Left colon (tissue), 2 donors: ENCODE measurements at places on chromosomes 1 and 21. TPM values are rescaled to one million over a fixed set of nuclear protein-coding genes. Genes with fewer than 3 reads are reported as not detected.
A peak's percentile ranks its signal among the peaks of the same experiment; 100 is the strongest.

Gene BNIPL
- 0.61 TPM for total RNA-seq

DNA sequence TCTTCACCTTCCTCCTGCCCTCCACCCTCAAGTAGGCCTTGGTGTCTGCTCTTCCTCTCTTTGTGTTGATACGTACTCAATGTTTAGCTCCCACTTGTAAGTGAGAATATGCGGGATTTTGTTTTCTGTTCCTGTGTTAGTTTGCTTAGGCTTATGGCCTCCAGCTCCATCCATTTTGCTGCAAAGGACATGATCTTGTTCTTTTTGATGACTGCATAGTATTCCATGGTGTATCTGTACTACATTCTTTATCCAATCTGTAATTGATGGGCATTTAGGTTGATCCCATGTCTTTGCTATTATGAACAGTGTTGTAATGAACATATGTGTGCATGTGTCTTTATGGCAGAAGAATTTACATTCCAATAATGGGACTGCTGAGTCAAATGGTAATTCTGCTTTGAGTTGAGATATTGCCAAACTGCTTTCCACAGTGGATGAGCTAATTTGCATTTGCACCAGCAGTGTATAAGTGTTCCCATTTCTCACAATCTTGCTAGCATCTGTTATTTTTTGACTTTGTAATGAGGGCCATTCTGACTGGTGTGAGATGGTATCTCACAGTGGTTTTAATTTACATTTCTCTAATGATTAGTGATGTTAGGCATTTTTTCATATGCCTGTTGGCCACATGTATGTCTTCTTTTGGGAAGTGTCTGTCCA, 272.7 kb downstream of the SDCCAG8 start:
- DNase-seq: no peak

Gene ATP6V1G3
- total RNA-seq: not detected

Gene TOE1
- 9.5 TPM for total RNA-seq

GRCh38 chr1:92123868-92124267, 43.7 kb downstream of the BTBD8 start:
- no peak for DNase-seq

DNA sequence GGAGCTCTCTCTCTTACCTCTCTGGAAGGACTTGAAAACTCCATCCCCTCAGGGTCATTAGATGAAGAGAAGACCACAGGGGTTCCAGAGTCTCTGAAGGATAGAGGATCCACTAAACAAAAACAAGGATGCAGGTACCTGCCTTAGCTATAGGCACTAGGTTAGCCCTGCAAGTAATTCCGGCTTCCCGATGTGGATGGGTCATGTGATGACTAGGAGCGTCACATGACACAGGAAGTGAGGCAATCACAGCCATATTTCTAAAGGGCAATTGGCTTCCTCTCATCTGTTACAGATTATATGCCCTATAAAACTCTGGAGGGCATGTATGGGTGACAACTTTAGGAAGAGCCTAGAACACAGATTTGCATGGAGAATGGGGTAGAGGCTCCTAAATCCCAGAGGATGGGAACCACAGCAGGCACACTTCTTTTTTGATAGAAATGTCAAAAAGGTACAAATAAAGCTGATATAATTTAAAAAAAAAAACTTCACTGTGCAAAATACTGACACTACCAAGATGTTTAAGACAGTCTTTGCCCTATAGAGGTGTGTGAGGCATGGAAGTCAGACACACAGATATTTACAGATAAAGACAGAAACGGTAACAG, 14.1 kb downstream of the ENTREP3 start:
- DNase-seq: peak; percentile 81

Gene CFHR2
- not detected for total RNA-seq

- DNase-seq: peak; percentile 68
Observed at GRCh38 chr1:46246548-46247435, 771 bp upstream of the RAD54L start.

Gene ABCA4
- total RNA-seq: 1.2 TPM

GRCh38 chr1:180136968-180137356, 17.7 kb upstream of the QSOX1 start:
- no peak for DNase-seq

Gene GREM2
- total RNA-seq: 10.0 TPM

- DNase-seq: no peak
Observed at GRCh38 chr1:96840396-96840795, 118.8 kb downstream of the PTBP2 start.

- no peak for DNase-seq
Observed at GRCh38 chr1:181909010-181909409, 152.5 kb downstream of the ZNF648 start.

Gene ADAM30
- not detected for total RNA-seq

GRCh38 chr1:240100371-240100934, 8.8 kb downstream of the FMN2 start:
- no peak for DNase-seq

DNA sequence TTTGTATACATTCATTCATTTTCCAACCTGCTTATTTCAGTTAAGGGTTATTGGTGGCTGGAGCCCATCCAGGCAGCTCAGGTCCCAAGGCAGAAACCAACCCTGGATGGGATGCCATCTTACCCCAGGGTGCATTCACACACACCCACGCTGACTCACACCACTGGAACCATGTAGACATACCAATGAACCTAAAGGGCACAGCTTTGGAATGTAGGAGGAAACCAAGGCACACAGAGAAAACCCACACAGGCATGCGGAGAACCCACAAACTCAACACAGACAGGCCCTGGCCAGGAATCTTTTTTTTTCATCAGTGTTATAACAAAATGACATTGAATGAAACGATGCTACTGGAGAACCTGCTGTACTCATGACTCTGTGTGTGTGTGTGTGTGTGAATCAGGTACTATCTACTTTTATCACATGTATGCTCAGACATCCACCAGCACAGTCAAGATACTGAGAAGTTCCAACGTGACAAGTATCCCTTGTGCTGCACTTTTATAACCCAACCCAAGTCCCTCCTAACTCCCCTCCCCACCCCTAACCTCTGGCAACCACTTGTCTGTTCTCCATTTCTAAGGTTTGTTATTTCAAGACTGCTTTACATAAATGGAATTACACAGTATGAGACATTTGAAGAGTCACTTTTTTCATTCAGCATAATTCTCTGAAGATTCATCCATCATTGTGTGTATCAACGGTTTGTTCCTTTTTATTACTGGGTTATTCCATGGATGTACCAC, 286.8 kb upstream of the PLD5 start:
- DNase-seq: no peak

DNA sequence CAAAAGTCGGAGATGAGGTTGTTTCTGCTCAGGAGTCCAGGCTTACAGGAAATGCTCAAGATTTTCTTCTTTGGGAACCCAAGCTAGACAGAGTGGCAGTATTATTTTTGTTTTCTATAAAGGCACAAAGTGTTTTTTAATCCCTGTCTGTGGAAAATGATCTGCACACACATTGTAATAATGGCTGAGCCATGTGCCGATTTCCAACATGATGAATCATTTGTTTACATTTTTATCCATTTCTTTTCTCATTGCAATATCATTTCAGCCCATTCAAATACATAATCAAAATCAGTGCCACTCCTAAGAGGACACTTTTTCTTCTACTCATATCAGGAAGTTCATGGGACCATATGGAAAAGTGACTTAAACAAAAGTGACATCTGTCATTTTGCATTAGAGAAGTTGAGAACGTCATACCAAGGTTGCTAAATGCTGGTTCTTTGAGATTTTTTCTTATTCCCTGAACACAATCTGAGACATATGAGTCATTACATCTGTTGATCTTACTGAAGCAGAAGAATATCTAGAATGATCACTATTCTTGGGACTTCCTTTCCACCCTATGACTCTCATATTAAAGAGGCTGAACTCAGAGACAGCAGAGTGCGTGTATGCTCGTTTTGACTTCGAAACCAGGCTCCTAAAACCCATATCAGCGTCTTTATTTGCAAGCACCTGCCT, 44.9 kb downstream of the ACTA1 start:
- DNase-seq: no peak

Gene SCAF4
- 33.3 TPM for total RNA-seq

DNA sequence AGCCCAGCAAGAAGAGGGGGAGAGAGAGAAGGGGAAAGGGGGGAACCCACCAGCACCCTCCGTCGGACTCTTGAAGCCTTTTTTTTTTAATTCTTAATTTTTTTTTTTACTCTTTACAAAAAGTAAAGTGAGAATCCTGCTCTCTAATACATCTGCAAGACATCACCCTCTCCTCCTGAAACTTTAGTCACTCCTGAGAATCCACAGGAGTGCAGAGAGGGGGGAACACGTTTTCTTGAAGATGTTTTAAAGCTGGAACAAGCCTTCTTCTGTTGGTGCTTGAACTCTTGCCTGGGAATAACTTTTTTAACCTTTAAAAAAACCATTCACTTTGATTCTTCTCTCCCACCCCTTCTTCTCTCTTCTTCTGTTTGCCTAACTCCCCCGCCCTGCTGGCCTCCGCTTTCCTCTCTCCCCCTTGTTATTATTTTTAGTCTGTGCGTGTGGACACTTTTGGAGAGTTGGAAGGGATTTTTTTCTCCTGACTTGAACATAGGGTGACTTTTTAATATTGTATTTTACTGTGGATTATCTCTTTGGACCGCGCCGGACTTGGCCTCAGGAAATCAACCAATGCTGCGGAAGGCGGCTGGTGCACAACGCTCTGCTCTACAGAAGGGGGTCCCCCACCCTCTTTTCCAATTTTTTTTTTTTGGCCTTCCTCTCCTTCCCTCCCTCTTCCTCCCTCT, 383 bp upstream of the PRRX1 start:
- DNase-seq: no peak

Gene CYP2J2
- total RNA-seq: 61.6 TPM

DNA sequence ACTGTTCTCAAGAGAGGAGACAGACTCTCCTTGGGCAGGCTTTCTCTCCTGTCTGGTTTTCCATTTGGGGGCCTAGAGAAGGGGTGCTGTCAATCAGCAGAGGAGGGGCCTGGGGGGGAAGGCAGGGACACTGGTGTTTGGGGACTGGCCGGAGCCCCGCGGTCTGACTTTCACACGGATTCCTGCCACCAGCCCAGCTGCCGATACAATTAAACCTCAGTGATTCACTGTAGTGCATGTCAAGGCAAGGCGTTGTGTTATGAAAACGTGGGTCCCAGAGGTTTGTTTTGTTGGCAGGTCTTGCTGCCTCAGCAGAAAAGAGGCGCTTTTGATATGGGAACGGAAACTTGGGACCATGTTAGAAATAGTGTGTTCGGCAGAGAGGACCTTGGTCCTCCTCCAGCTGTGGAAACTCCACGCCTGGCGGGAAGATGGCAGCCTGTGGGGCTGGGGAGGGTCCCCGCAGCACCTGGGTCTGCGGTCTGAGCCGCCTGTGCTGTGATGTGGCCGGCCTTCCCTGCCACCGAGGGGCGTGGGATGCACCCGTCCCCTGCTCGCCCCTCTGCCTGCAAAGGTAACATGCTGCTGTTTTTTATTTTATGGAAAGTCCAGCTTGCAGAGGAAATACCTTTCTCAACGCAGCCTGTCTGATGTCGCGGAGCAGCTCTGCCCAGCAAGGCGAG, 47.6 kb downstream of the SPSB1 start:
- DNase-seq: no peak

DNA sequence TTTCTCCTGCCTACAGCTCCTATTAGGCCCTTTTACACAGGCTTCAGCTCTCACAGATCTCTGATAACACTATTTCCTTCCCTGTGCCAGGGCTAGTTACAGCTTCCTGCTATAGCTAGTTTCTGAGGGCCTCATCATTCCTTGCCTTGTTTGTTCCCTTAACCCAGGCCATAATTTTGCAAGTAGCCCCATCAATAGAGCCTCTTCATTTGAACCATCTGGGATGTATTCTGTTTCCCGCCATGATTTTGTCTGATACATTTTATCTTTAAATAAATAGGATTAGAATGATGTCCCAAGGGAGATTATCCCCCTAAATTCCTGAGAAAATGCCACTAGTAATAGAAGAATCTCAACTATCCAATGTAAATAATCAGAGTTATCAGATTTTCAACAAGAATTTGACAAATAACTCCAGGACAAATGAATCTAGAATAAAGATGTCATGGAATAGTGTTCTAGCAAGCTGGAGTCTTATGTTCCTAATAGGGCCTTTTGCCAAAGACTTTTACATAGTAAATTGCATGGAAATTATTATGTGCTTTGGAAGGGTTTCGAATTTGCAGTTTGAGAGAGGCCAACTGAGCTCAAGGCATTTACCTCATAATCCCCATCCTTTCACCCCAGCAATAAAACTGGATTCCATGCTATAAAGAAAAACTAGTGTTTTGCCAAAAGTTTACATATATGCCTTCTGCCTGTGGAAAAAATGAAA, 16.1 kb downstream of the IFT25 start:
- DNase-seq: no peak

- peak; percentile 23 for DNase-seq
Observed at GRCh38 chr1:193479187-193479586, 292.8 kb upstream of the B3GALT2 start.

Gene FLAD1
- total RNA-seq: 43.7 TPM

GRCh38 chr1:245332513-245332912, 177.7 kb downstream of the KIF26B start:
- no peak for DNase-seq

DNA sequence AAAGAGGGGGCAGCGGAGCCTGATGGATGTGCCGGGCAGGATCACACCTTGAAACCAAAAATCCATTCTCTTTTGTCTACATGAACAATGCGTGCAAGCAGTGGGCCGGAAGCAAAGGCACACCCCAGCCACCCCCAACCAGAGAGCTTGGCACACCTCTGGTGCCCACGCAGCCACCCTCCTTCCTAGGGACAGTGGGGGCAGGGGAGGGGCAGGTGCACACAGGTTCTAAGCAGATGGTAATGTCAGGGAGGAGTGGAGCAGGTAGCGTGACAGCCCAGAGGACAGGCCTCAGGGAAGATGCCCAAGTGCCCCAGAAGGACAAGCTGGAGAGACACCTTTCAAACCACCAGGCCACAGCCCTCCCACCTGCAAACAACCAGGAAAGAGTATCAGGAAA, 36.5 kb downstream of the SYF2 start:
- DNase-seq: peak; percentile 25

GRCh38 chr21:38831526-38832467, 26.1 kb downstream of the ETS2 start:
- DNase-seq: peak; percentile 77

Gene PLPPR5
- total RNA-seq: not detected

GRCh38 chr1:38727684-38728584, 131.6 kb downstream of the RRAGC start:
- DNase-seq: peak; percentile 33

Gene CFAP74
- not detected for total RNA-seq

DNA sequence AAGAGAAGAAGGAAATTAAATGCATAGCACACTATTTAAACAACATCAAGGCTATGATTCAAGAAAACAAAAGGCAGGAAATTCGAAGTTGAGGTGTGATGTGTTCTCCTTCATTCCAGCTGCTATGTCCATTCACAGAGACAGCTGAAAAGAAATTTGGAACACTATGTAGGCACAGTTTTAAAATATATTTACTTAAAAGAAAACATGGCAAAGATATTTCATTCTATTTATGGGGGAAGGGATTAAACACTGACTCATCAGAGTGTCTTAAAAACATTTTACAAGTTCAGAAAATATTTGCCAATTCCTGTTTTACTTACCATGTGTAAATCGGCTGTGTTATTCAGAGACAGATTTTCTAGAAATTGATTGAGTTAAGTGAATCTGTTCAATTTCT, 39.4 kb upstream of the NGF start:
- no peak for DNase-seq

Gene KRTAP12-2
- not detected for total RNA-seq

- no peak for DNase-seq
Observed at GRCh38 chr1:227938911-227939790, 8.6 kb downstream of the WNT9A start.

- DNase-seq: no peak
Observed at GRCh38 chr1:226764533-226764932, 25.5 kb upstream of the ITPKB start.

GRCh38 chr1:200153277-200154055, 126.0 kb downstream of the NR5A2 start:
- no peak for DNase-seq
